ENCODE measurements at places on chromosomes 2 and 18.

DNA sequence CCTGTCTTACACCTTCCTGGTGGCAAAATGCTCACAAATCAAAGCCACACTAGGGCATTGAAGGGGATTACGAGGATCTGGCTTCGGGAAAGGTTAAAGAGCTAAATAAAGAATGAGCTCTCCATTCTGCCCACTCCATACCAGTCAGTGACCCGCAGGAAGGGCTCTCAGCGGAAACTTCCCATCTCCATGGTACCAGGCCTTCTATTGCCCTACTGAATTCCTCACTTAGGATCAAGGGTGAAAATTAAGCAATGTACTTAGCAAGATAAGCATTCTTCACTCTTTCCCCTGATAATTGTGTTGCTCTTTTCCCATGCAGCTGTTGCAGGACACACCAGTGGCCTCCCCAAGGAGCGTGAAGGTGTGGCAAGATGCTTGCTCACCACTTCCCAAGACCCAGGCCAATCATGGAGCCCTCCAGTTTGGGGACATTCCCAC is 75.6 kb upstream of the TTC39C start:
- no peak for DNase-seq

DNA sequence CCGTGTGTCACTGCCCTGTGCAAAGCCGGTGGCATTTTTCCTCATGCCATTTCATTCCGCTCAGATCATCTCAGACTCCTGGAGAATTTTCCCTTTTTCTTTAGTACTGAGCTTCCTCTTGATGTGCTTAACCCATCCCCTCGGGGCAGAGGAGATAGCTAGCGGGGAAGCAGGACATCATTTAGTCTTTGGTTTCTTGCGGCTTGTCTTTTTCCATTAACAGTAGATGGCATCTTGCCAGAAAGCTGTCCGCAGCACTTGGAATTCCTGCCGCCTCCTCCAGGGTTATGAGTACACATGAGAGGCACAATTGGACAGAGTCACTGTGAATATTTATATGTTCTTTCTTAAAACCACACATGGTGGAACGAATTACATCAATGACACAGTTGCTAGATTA is 226.6 kb downstream of the ALPK2 start:
- DNase-seq = no peak

- no peak for DNase-seq
Observed at GRCh38 chr2:70887550-70888246, 48.0 kb upstream of the ATP6V1B1 start.

DNA sequence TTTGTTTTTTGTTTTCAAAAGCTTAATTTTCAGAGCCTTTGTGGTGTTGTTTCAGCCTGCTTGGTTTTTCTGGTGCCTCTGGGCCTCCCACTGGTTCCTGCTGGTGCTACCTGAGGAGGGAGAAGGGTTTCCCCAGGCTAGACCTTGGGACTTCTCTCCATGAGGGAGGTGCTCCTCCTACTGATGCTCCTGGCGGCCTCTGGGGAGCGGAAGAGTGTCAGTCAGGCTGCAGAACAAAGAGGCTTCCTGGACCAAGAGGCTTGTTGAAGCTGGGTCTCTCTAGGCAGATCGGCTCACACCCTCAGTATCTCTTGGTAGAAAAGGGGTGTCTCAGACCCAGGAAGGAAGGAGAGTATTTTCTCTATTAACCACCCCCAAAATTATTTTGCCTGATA is 32.2 kb downstream of the RFX8 start:
- DNase-seq = no peak

GRCh38 chr2:148617219-148617618 is 27.3 kb upstream of the EPC2 start:
- no peak for DNase-seq

DNA sequence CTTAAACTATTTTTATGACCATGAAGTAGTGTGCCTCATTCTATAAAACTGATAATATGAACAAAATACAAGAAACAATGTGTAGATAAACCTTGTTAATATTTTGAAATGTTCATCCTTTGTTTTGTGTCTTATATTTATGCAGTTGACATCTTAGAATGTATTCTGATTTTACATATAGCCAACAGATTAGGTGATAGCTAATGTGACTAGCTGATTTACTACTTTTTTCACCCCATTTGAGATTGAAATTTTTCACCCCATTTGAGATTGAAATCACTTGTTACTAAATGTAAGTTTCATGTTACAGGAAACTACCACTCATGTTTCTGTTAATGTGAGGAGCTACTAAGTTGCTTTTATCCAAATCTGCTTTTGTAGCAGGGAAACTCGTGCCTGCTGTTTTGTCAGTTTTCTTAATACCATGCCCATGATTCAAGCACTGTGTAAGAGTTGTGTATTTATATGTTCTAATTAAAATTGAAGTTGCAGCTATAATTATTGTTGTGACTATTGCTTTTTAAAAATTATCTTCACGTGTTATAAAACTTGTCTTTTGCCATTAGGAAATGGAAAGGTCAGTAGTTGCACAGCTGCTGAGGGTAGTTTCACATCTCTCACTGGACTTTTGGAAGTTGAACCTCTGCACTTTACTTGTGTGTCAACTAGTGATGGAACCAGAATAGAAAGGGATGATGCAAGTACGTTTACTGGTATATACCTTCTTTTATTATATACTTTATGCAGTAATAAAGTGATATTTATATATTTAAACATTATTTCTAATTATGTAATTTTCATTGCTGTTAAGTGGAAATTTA is 96.6 kb downstream of the BIRC6 start:
- DNase-seq = no peak

- no peak for DNase-seq
Observed at GRCh38 chr2:63696496-63696895, 107.7 kb downstream of the MDH1 start.

DNA sequence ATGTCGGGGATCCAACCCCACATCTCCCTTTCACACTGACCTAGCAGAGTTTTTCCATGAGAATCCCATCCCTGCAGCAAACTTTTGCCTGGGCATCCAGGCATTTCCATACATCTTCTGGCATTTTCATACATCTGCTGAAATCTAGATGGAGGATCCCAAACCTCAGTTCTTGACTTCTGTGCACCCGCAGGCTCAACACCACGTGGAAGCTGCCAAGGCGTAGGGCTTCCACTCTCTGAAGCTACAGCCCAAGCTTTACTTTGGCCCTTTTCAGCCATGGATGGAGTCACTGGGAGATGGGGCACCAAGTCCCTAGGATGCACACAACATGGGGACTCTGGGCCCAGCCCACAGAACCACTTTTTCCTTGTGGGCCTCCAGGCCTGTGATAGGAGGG is 32.2 kb upstream of the TEX51 start:
- DNase-seq = no peak

DNA sequence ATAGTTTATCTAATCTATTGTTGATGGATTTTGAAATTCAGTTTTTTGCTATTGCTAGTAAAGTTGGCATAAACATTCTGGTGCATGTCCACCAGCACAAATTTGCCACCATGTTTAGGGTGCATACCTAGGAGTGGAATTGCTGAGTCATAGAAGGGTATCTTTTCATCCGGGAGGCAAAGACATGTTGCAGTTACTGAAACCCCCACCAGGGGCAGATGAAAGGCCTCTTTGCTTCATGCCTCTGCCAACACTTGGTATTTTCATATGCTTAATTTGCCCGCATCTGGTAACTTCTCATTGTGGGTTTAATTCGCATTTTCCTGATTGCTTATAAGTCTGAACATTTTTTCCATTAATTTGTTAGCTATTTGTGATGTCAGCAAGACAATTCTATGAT is 8.2 kb downstream of the DCC start:
- DNase-seq = no peak

DNA sequence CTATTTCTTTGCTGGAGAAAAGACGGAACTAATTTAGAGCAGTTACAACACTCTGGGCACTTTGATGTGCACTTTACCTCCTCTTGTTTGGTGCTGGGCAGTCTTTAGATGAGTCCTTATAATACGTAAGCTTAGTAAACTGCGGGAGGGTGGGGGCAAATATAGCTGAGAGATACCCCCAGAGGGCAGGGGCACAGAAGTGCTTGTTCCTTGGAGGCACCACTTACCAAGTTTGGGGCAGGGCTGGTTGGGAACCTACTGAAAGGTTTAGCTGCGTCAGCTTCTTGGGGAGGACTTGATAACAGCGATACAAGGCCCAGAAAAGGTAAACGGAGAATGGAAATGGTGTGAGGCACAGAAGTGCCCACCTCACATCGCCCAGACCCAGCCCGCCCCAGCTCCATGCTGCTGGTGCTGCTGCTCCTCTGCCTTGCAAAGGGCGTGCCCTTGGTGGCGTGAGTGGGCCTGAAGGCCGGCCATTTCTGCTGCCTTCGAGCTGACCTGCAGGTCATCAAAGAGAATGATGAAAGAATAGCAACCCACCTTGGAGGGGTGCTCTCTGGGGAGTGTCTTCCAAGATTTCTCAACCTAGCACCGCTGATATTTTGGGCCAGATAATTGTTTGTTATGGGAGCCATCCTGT is 128.2 kb upstream of the EML6 start:
- DNase-seq = no peak

GRCh38 chr2:105873721-105874120 is 129.0 kb downstream of the NCK2 start:
- peak; percentile 50 for DNase-seq

DNA sequence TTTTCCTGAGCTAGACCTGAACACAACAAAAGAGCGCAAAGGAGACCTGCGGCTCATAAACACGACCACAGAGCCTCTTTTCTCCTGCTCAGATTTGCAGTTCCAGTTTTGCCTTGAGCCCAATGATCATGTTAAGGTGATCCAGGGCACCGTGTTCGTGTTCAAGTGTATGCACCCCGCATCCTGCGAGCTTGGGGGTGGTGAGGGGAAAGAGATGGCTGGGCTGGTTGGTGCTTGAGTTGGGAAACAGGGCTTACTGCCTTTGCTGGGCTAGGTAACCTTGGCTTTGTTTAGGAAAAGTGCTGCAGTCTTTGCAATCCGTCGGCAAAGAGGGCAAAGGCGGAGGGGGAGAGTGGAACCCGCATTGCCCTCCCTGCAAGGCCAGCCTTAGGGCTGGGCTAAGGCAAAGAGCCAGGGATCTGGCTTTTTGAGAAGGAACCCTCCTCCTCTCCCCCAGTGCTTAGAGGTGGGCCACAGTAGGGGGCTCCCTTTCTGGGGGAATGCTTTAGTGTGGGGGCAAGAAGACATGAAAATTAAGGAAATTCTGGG is 1.3 kb downstream of the HOXD10 start:
- DNase-seq = no peak

- peak; percentile 4 for DNase-seq
Observed at GRCh38 chr2:165401285-165401852, 68.1 kb upstream of the CSRNP3 start.

DNA sequence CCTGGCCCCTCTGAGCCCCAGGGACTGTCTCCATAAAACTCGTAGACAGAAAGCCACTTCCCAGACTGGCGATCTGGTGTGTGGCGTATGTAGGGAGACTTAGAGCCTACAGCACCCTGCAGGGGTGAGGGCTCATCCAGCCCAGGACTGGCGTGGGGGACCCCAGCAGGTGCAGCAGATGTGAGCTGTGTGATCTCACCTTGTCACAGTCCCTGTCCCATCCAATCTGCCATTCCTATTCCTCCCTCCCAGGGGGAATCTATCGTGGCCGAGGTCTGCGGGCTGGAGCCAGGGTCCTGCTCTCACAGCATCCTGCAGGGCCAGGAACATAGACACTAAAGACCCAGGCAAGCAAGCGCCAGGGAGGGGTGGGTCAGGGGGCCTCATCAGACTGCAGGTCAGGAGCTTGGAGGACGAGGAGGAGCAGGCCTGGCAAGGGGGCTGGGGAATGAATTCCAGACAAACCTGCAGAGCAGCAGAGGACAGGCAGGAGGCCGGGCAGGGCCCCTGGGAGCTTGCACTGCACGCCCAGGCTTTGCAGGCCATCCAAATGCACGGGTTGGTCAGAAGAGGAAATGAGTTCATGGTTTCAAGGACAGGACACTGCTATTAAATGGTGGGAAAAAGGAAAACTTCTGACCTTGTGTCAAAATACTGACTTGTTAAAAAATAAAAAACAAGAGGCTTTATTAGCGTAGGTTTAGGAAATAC is 32.5 kb downstream of the HS6ST1 start:
- no peak for DNase-seq

DNA sequence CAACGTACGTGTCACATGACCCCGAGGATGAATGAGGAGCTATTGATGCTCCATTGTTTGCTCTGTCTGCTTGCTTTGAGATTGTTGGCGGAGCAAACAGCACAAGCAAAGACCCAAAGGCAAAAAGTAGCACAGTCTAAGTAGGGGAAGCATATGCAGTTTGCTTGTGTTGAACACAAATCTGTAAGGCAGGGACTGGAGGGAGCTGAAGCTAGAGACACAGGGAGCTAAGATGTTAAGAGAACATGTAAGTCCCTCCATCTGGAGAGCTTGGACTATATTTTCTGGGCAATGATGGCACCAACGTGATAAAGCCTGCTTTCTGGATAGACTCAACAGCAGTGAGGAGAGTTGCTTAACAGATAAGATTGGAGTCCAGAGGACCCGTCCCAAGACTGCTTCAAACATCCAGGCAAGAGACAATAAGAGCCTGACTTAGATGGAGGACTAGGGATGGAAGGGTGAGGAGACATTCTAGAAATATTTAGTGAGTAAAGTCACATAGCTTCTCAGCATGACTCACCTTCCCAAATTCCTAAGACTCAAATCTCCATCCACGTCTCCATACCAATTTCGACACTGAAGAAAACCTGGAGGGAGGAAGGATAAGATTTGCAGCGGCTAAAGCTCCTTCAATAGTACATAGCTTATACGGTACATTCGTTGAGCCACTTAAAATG is 88.1 kb upstream of the KLF7 start:
- no peak for DNase-seq

GRCh38 chr2:83069724-83070123 is 1389.4 kb downstream of the SUCLG1 start:
- no peak for DNase-seq
